ENCODE measurements at places on chromosomes 12 and 14.

DNA sequence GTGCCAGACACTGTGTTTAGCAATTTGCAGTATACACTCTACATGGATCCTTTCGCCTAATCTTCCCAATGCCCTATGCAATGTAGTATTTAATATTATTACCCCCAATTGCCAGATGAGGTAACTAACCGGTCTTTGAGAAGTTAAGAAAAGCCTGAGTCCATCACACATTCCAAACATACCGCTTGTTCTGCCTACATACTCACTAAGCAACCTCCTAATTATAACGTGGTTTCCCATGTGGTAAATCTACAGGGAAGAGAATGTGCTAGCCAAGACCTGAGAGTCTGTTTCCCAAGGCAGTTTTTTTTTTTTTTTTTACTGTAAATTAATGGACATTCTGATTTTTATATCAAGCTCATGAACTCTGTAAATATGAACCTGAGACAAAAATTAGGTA is 37.2 kb downstream of the ATP2B1 start:
- DNase-seq = no peak

DNA sequence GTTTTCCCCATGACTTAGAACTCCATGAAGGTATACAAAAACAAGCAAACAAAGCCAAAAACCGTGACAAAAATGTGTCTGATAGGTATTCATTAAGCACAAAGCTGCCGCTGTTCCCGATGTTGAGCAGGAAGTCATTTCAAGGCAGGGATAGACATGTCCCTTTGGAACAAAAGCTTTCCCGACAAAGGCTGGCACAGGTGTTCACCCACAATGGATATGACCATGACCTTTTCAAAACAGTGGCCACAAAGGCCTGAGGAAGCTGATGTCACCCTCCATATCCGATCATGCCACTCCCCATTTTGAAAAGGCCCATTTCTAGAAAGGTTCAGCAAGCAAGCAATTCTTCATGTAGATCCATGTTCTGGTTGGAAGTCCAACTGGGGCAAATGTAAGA is 279.1 kb downstream of the BTG1 start:
- DNase-seq = no peak

- no peak for DNase-seq
Measured at GRCh38 chr12:62649412-62650138, 182.9 kb downstream of the MON2 start.

GRCh38 chr14:56156096-56156495 is 37.9 kb downstream of the PELI2 start:
- no peak for DNase-seq

- DNase-seq = no peak
Measured at GRCh38 chr12:103697971-103698751, 111.1 kb downstream of the STAB2 start.
